Sigmoid colon (tissue), 7 donors: ENCODE measurements at places on chromosomes 6 and 20.

- DNase-seq, result no peak
These were observed 19.2 kb upstream of the GLP1R start for GRCh38 chr6:39029156-39030011.

GRCh38 chr6:146286961-146287360, 256.7 kb upstream of the RAB32 start:
- no peak for DNase-seq

- peak; percentile 61 for DNase-seq
These were observed 2.5 kb upstream of the TMEM14C start for GRCh38 chr6:10720265-10720959.

DNA sequence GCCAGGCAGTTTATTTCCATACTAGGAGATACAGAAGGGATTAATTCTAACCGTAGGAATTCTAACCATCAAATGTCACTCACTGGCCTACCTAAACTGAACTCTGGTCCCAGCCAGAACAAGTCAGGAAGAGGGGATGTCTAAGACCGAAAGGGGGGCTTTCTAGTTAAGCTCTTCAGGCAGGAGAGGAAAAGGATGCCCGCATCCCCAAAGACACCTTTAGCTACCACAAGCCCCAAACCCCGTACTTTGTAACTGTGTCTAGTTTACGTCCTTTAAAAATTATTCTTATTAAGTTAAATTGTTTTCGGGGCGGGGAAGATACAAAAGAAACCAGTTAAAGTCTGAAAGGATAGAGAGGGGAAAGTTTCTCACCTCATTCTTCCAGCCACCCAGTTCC, 1.2 kb upstream of the ZNF76 start:
- no peak for DNase-seq

DNA sequence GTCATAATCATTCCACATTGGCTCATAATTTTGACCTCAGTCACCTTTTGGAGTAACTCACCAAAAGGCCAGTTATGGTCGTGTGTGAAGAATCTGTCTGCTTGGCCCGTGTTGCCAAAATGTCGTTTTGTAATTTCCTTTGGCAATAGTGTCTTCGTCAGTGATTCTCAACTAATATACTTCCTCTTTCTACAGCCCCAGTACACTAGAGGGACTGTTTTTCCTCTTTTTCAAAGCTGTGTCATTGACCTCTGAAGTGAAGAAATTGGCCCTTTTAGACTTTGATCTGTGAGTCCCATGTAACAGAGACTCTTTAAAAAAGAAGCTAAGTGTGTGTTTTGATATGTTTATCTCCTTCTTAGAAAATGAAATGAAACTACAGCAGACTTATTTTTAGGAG, 5.2 kb downstream of the FOXO3 start:
- DNase-seq, result peak; percentile 90

DNA sequence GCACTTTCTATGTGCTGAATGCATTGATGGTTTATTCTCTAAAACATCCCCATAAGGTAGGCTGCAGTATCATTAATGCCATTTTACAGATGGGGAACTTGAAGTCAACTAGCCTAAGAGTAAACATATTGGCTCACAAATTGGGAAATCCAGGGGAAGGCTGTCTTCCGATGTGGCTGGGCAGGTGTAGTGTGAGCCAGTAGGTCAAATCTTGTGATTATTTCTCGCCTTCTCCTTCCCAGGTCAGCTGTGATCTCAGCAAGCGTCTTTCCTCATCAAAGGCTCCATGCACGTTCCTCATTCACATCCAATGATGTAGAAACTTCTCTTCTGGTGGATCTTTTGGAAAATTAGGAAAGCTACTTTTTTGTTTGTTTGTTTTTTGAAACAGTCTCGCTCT, 94.1 kb upstream of the SHLD1 start:
- DNase-seq, result no peak

- no peak for DNase-seq
These were observed 6.8 kb downstream of the CLDN20 start for GRCh38 chr6:155270561-155271091.

- no peak for DNase-seq
These were observed 92.9 kb downstream of the ANKS1A start for GRCh38 chr6:34981951-34982350.

DNA sequence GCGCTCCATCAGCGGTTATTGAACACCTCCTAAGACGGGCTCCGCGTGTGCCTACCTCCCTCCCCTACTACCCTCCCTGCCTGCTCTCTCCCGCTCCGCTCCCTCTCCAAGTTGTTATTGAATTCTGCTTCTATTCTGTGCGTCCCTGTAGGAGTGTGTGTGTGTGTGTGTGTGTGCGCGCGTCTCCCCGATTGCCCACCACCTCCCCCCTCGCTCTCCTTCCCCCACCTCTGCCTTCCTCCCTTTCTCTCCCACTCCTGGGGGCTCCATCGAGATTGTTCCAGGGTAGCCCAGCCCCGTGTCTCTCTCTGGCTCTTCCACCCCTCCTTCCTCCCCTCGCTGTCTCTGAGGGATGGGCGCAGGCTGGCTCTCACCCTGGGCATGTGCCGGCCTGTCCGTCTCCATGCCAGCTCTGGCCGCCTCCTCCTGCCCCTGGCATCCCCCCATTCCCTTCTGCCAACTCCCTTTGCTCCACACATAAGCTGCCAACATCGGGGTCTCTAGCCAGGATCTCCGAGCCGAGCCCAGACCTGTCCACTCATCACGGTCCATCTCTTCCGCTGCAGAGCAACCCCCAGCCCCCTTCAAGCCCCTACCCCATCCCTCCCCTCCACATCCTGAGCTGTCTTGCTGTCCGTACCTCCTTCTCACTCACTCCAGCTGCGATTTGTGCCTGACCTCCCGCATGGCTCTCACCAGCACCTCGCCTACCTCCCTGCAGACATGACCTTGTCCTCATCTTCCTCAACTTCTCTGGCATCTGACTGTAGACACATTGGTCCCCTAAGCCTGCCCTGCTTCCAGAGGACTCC, 68.5 kb downstream of the SRC start:
- DNase-seq, result no peak

DNA sequence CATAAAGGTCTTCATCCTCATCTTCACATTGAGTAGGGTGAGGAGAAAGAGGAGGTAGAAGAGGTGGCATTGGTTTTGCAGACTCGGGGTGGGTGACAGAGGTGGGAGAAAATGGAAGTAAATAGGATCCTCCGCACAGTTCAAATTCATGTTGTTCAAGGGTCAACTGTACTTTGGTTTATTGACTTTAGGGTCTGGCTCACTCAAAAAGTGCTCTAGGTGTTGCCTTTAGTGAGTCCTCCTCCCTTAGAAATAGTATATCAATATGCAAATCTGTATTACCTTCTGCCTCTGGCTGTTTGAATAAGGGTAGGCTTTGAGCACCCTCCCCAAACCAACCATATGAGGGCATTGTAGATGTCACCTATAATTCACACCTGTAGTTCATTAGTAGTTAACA, 54.7 kb downstream of the KIF6 start:
- DNase-seq, result no peak

GRCh38 chr6:53813096-53813495, 18.3 kb downstream of the LRRC1 start:
- DNase-seq, result no peak

DNA sequence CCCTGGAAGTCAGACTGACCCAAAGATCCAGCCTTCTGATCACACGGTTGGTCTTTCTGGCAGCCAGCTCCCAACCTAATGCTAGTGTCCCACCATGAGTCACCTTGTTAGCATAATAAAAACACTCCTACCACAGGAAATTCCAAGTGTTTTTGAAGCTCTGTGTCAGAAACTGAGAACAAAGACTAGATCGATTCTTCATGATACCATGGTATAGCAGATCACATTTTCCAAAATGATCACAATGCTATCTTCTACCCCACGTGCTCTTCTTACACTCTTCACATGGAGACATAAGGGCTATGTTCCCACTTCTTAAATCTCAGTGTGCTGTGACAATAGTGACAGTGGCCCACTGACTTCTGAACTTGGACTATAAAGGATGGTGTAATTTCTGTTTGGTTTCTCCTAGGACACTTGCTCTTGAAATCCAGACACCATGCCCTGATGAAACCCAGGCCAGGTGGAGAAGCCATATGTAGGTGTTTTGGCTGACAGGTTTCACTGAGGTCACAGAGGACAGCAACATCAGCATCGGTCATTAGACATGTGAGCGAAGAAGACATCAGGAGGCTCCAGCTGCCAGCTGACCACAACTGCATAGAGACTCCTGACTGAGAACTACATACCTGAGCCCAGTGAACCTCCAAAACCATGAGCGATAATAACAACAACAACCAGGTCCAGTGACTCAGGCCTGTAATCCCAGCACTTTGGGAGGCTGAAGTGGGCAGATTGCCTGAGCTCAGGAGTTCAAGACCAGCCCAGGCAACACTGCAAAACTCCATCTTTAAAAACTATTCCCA, 57.5 kb downstream of the MKKS start:
- DNase-seq, result no peak

- no peak for DNase-seq
These were observed 124.2 kb downstream of the SLC24A3 start for GRCh38 chr20:19336631-19337030.

DNA sequence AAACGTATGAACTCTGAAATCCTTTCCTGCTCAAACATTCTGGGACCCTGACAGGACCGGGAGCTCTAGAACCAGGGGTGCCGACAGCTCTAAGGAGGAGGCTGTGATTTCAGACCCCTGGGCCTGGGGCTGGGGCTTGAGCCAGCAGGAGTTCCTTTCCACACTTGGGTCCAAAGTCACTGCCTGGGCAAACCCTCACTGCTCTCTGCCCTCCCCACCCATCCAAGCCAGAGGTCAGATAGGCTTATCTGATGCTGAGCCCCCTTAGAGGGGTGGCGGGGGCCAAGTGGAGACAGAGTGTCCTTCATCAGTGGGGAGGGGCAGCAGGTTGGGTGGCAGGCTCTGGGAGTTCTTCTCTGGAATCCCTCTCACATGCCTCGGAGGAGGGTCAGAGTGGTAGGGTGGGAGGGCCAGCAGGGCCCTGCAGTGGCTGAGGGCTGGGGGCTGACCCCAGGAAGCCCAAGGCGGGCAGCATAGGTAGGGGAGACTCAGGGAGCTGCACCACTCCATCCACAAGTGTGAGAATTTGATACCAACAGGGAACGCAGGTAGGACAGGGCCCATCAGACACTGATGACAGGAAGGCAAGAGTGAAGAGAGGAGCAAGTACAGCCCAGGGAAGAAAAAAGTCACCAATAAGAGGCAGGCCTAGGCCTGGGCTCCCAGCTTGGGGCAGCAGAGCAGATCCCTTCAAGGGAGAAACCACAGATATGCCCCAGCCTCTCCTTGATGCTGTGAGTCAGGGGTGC, 121.0 kb downstream of the MRPL14 start:
- no peak for DNase-seq

- DNase-seq, result no peak
These were observed 117.1 kb upstream of the PREP start for GRCh38 chr6:105519954-105520353.

- DNase-seq, result no peak
These were observed 25.5 kb downstream of the AMD1 start for GRCh38 chr6:110900028-110900598.

DNA sequence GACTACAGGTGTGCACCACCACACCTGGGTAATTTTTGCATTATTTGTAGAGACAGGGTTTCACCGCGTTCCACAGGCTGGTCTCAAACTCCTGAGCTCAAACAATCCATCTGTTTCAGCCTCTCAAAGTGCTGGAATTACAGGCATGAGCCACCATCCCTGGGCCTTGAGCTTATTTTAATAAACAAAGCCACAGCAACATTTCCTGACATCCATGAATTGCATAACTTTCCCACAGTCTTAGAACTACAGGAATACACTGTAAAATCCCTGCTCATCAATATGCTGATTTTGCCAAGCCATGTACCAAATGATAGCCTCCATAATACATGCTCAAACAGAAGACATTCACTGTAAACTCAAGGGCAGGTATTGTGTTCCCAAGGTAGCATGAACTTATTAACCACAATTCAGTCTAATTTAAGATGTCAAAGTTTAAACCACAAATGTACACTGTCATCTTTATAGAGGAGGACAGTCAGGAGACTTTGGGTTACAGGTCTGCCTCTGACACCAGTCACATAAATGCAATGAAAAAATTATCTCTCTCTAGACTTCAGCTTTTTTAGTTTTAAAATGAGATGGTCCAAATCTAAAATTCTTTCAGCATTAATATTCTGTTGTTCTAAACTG, 40.0 kb downstream of the NUDT3 start:
- DNase-seq, result no peak

DNA sequence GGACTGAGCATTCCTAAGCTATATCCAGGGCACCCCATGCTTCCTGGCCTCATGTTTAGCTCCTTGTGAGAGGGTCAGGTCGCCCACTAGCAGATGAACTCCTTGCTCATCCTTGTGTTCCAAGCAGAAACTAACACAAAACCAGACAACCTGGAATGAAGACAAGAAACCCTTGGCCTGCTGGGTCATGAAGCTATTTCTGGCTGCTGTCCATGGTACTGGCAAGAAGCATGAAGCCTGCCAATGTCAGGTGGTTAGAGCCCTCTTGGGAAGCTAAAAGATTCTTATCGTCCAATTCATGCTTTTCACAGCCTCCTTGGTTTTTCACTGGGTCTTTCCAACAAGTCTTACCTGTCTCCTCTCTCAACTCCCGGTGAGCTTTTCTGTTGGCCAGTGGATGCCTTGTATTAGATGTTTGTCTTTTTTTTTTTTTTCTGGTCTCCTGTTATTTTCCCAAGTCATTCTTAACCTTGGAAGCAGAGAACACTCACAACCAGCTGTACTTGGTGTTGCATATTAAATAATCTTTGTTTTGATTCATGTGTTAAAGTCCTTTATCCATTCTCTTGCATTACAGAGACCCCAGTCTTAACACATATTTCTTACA, 180.3 kb downstream of the ANKRD60 start:
- no peak for DNase-seq

- no peak for DNase-seq
These were observed 5.4 kb downstream of the GLP1R start for GRCh38 chr6:39053854-39054576.

DNA sequence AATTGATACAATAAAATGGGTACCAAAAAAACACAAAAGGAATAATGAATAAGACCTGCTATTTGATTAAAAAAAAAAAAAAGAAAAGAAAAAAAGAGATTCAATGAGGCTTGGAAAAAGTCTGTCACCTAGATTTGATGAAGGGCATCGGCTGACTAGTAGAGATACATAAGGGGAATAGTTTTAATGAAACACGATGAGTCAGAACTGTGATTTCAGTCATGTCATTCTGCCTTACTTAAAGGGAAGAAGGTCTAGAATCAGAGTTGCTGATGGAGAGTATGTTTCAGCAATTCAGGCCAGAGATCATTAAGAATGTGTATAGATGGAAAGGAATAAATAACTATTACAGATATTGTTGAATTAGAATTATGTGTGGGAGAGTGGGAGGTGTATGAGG, 565.9 kb upstream of the RNF217 start:
- DNase-seq, result no peak

DNA sequence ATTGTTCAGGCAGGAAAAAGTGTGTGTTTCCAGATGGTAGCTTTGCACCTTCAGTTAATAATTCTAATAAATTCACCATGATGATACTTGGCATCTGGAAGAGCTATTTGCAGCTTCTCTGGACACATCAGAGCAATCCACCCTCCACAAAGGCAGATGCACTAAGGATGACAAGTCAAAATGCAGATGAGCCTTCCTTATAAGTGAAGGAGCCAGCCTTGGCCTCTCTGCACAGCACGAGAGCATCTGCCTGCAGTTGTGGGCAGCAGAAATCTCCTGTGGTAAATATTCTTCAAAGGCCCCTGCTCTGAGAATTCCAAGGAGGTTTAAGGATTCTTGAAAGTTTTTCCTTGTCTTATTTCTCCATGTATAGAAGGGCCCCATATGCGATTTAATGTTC, 6.9 kb upstream of the POM121L2 start:
- no peak for DNase-seq

- no peak for DNase-seq
These were observed 152.2 kb downstream of the CDH4 start for GRCh38 chr20:61404303-61404702.
